ENCODE measurements at places on chromosomes 1 and 21.

- no peak for DNase-seq
Observed at GRCh38 chr21:42061195-42061985, 9.7 kb upstream of the UMODL1 start.

- DNase-seq: no peak
Observed at GRCh38 chr1:234509457-234510328, 30.7 kb upstream of the TARBP1 start.

DNA sequence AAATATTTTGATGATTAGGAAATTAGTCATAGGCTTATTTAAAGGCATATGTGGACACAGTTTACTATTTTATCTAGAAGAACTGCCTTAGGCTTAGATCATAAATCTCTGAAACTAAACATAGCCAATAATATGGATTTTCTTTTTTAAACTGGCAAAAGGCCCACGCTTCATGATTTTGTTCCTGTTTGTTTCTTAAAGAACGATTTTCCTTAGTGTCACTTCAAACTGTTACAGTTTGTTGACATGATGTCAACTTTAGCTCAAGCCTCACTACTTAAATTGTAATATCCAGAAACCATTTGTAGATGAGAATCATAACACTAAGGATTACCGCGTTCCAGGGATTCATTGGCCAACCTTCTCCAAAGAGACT lies 322.6 kb downstream of the HHIPL2 start:
- no peak for DNase-seq

GRCh38 chr1:82245345-82246014 lies 444.7 kb downstream of the ADGRL2 start:
- no peak for DNase-seq

GRCh38 chr1:201300641-201301040 lies 17.3 kb downstream of the PKP1 start:
- no peak for DNase-seq

GRCh38 chr1:22976461-22977243 lies 4.0 kb upstream of the LACTBL1 start:
- DNase-seq: peak; percentile 68

GRCh38 chr1:221532071-221532773 lies 209.7 kb downstream of the DUSP10 start:
- DNase-seq: no peak

DNA sequence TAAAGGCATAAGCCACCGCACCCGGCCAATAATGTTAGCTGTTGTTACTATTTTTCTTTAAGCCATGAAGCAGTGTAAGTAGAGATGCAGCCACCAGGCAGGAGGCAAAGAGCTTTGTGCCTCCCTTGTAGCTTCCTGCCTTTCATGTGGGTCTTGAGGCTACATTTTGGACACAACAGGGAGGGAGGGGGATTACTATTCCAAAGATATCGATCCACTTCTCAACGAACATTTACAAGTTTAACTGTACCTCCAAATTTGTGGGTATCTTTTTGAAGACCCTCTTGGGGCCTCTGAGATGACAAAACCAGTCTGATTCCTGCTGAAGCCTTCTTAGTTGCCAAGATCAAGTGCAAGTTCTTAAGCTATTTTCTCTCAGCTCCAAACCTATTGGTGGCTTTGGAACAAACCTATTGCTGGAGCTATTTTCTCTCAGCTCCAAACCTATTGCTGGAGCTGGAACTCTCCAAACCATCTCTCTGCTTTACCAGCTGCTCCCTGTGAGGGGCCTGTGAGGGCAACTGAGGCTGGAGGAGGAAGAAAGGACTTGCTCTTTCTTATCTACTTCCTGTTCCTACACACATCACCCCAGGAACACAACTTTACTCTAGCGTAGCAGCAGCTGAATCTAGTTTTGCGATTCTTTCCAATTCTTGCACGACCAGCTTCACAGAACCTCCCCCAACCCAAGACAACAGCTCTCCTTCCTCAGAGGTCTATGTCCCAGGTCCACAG lies 16.1 kb upstream of the RCAN3 start:
- no peak for DNase-seq

DNA sequence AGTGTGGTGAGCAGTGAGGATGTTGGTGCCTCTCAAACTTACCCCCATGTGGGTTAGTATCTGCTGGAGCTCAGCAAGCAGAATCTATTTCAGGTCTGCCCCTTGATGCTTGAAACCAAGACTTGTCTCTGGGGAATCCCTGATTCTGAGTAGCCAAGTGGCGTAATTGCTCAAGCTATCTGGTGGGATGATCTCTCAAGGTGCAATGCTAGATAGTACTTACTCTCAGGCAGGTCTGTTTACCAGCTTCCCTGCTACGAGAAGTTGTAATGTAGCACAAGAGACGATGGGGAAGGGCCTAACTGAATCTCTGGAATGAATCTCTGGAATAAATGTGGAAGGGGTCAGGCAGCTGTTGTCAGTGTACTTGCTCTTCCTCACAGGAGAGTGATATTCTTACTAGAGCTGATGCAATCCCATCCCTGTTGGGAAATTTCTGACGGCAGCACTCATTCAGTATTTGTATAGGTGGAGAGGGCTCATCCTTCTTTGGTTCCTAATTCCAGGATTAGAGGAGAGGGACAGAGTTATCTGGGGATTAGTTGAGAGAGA lies 65.4 kb downstream of the MACF1 start:
- peak; percentile 23 for DNase-seq

GRCh38 chr1:56516539-56517252 lies 62.7 kb downstream of the PLPP3 start:
- no peak for DNase-seq

GRCh38 chr1:9413071-9413876 lies 120.6 kb downstream of the SPSB1 start:
- no peak for DNase-seq

GRCh38 chr1:50893466-50893865 lies 66.6 kb downstream of the FAF1 start:
- DNase-seq: no peak

DNA sequence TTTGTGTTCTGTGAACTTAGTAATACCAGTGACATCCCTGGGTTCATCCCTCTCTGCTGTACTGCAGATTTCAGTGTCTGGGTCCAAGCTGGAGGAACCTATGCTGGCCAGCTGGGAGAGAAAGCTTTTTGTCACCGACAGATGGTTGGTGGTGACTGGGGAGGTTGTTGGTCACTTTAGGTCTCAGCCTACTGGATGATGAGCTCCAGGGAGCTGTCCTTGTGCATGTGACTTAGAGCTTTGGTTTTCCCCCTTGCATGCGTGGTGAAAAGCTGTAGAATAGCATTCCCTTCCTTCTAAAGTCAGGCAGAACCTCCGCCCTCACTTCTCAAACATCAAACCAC lies 22.9 kb upstream of the IKBKE start:
- DNase-seq: no peak

DNA sequence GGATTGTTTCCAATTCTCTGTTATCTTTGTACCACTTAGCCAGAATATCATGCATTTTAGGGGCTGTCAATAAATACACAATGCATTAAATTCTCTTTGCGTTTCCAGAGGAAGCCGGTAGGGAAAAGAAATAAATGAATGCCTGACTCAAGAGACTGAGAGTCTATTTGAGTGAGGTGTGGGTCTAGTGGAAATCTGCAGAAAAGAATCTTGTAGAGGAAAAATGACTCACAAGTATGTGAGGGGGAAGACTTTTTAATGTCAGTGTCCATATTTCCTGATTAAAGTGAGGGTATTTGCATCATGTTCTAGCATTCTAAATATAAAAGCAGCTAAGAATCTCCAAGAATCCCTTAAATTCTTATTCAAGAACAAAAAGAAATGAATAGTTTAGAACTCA lies 271.1 kb downstream of the PTPRC start:
- DNase-seq: no peak

DNA sequence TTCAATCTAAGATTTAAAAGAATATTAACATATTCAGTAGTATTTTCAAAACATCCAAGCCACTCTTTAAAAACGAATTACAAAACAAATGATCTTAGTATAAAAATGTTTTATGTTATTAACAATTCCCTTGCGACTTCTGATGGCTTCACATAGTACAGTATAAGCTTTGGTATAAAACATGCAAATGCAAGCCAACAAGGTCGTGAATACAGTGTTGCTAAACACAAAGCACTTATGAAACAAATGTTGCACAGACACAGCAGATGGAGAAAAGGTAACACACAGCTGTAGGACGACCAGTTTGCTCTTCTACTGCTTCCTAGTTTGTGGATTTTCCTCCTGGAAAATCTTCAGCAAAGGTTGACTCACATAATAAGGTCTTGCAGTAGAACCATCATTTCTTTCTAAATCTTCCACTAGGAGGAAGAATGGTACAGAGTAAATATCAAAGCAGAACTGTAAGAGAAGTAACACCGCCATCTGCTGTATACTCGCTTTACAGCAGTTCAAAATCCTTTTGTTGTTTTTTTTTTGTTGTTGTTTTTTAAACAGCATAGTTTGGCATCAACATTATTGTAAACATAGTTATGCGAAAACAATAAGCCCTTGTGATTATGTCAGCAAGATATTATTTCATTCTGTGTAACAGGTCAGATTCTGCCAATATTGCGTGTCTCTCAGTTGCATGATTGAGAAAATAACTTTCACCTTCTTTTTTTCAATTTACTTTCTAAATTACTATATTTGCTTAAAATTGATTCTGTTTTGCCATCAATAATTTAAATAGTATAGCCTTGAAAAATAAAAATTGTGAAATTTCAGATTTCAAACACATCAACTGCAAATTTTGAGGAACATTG lies 69.5 kb downstream of the LHX8 start:
- DNase-seq: no peak

- no peak for DNase-seq
Observed at GRCh38 chr1:114169509-114169908, 15.8 kb upstream of the SYT6 start.

GRCh38 chr21:34950980-34951379 lies 98.1 kb downstream of the RUNX1 start:
- no peak for DNase-seq

GRCh38 chr1:111334169-111334568 lies 43.5 kb downstream of the CHIA start:
- DNase-seq: no peak

DNA sequence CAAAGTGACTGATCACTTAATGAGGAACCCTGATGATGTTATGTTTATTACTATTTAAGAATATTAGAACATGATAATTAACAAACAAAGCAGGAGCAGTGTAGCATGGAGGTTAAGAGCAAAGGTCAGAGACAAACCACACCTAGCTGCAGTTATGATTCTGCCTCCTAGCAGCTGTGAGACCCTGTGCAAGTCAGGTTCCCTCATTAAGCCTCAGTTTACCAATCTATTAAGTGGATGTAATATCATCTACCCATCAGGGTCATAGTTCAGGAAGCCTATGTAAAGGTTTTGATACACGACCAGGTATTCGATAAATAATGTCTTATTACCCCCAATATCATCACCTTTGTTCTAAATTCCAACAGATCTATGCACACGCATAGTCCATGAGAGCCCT lies 32.0 kb downstream of the DUSP10 start:
- no peak for DNase-seq

DNA sequence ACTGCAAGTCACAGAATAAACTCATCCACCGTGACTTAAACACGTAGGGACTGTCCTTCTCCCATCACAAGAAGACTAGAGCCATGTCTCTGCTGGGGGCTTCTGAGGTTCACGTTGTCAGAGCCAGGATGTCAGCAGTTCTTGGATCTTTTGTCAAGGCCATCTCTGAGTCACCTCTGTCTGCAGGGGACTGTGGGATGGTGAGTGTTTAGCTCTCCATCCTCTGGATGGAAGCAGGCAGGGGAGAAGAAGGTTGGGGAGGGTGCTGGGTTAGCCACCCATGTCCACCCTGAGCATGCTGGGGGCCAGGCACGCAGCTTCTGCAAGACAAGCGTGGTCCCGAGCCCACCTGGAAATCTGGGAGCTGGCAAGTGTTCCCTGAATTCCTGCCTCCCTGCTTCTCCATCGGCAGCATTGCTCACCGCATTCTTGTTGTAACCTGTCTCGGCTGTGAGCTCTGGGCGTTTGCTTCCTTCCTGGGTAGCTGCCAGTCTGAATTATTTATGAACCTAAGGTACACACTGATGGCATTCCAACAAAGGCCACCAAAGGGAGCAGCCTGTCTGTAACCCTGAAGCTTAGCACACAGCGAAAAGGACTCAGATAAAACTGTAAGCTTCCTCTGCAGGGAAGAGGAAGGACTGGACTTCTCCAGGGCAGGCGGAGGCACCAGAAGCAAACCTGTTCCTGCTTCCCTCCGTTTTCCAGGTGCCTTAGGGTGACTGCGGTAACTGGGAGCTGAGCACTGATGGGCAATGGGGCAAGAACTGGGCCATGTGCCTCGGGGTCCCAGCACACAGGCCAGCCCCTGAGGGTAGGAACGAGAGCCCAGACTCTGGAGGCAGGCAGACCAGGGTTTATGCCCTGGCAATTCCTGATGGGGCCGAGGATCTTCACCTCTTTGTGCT lies 88.6 kb downstream of the RIPK4 start:
- peak; percentile 24 for DNase-seq

DNA sequence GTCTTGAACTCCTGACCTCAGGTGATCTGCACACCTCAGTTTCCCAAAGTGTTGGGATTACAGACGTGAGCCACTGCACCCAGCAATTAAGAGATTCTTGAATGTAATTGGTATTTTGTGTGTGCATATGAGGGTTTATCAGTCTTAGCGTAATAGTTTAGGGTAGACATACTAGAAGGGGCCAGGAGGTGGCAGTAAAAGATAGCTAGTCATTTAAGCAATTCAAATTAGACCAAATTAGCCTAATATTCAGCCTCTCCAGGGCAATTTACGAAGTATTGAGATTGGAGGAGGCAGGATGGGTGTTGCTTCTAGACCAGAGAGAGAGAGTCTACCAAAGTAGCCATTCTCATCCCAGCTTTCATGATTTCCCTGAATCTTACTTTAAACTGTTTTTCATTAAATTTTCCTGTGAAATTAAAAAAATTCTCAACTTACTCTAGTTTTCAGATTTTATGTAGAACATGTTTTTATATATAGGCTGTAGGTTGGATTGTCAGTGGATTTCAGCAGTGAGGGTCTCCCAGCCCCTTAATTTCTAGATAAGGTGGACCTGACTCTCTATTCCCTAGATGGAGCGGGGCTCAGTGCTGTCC lies 119.7 kb downstream of the HHAT start:
- DNase-seq: peak; percentile 11

DNA sequence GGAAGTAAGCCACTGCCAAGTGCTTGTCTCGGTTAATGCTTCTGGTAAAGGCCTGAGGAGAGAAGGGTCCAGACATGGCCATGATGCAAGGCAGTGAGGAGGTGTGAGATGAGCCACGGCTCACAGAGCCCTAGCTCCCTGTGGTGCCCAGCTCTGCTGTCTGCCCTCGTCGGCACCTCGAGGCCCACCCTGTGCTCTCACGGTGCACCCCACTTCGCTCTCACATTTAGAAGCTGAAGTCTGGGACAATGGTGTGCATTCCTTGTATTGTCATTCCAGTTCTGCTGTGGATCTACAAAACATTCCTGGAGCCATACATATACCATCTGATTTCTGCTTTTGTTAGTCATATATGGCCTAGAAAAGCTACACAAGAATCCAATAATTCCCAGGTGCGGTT lies 3.3 kb downstream of the NCF2 start:
- no peak for DNase-seq

DNA sequence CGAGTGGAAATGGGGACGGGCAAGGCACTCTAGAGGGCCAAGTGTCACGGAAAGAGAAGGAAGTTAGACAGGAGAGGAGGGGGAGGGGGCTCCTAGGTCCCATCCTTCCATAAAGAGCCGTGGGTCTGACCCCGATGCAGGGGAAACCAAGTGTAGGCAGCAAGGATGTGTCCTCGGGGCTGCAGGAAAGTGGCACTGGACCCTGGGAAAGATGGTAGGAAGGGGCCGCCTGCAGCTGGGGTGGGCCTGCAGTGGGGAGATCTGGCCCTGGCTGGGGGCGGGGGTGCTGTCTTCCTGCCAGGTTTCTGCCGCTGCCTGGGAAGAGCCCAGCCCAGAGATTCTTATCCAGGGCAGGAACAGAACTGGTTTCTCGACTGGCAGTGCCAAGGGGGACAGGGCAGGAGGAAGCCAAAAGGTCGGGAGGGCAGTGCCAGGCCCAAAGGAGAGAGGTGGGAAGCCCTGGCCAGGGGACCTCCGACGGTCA lies 12.9 kb downstream of the CRABP2 start:
- DNase-seq: no peak
